ENCODE measurements at places on chromosomes 2 and 18. TPM values are rescaled to one million over a fixed set of nuclear protein-coding genes. Genes with fewer than 3 reads are reported as not detected.

The KRTCAP3 gene
- not detected for total RNA-seq

DNA sequence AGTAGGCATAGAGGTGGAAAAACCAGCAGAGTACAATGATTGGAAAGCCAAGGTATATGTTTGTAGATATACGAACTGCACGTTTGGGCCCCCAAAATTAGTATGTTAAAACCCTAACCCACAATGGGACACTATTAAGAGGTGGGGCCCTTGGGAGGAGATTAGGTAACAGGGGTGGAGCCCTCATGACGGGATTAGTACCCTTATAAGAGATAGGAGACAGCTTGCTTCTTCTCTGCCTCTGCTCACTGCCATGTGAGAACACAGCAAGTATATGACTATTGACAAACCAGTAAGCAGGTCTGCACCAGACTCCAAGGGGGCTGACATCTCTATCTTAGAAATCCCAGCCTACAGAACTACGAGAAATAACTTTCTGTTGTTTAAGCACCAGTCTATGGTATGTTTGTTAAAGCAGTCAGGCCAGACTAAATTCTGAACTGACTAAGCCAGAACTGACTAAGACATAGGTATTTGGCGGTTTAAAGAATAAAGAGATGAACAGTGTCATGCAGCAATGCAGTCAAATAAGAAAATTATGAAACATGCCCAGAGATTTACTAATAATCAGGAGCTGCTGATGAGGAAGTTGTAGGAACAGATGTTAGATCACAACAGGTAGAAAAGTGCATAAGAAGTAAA is 182.9 kb downstream of the DYM start:
- peaks cover 41% of the 10 kb centered on the region for H3K4me1 ChIP-seq
- H3K36me3 ChIP-seq = peaks cover 17% of the 10 kb centered on the region
- H3K4me3 ChIP-seq = peak overlapping the region; percentile 1
- DNase-seq = peak; percentile 52
- H3K27me3 ChIP-seq = peaks cover 2% of the 10 kb centered on the region

DNA sequence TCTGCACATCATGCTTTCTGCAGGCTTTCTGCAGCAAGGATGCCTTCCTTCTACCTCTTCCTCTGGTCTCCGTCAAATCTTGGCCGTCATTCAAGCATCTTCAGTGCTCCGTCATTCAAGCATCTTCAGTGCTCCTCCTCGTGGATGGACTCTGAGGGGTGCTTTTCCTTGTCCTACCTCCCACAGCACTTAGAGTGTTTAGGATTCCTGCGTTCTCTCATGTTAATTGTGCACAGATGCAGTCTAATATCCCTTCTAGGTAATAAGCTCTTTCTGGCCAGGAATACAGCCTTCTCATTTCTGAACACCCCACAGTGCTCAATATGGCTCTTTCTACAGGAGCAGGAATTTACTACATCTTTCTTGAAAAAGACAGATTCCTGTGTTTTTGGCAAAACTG is 59.8 kb downstream of the ZNF236 start:
- H3K4me3 ChIP-seq = no peak overlapping the region
- peaks cover 20% of the 10 kb centered on the region for H3K36me3 ChIP-seq
- DNase-seq = no peak
- H3K4me1 ChIP-seq = no peaks in the 10 kb centered on the region

DNA sequence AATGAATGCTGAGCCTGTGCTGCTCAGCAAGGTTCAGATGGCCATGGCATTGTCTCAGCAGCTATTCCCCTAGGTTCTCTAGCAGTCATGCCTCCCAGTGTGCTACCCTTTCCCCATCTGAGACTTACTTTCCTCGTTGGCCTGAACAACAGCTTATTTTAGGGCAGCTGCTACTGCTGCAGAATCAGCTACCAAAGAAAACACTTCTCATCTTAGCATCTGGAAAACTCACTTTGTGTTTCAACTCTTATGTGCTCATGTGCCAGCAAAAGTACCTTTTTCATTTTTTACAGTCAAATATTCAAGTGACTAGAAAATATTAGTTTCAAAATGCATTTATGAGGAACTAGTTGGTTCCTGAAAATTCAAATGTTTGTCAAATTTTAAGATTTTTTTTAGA is 60.4 kb upstream of the ZNF397 start:
- no peak overlapping the region for H3K4me3 ChIP-seq
- H3K27me3 ChIP-seq = peaks cover 11% of the 10 kb centered on the region
- no peak for DNase-seq
- H3K4me1 ChIP-seq = no peaks in the 10 kb centered on the region

DNA sequence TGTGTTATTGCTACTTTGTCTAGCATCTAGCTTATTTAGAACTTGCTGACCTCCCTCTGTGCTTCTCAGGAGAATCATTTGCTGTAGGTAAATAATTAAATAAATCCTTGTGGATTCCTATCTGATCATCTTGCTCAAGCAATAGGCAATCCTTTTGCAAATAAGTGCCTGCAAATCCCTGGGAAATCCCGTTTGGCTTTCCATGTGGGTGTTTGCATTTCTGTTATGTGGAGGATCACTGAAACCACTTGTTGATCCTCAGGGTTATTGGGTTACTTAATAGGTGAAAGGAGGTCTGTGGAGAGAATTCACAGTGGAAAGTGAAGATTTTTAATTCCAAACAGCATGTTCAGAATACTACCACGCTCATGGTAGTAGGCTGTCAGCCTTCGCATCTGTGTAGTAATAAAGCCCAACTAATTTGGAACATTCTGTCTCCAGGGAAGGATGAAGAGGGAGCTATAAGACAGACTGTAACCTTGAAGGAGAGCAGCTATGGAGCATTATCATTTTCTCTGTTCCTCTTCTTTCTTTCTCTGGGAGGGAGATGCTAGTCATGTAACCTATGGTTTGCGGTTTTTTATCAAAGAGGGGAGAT is 72.5 kb downstream of the GULP1 start:
- peaks cover 14% of the 10 kb centered on the region for H3K4me1 ChIP-seq
- no peaks in the 10 kb centered on the region for H3K36me3 ChIP-seq
- DNase-seq = no peak
- no peak overlapping the region for H3K27ac ChIP-seq
- H3K27me3 ChIP-seq = no peaks in the 10 kb centered on the region

Measured in HFFc6 (cell line).